ENCODE measurements at places on chromosomes 6 and 20.
A peak's percentile ranks its signal among the peaks of the same experiment; 100 is the strongest.

- no peak for ATAC-seq
These were observed 2.5 kb downstream of the IYD start for GRCh38 chr6:150371356-150371755.

GRCh38 chr6:96907498-96907897, 9.8 kb upstream of the NDUFAF4 start:
- ATAC-seq, result peak; percentile 97

GRCh38 chr20:21235484-21236445, 67.4 kb upstream of the XRN2 start:
- ATAC-seq, result peak; percentile 48

DNA sequence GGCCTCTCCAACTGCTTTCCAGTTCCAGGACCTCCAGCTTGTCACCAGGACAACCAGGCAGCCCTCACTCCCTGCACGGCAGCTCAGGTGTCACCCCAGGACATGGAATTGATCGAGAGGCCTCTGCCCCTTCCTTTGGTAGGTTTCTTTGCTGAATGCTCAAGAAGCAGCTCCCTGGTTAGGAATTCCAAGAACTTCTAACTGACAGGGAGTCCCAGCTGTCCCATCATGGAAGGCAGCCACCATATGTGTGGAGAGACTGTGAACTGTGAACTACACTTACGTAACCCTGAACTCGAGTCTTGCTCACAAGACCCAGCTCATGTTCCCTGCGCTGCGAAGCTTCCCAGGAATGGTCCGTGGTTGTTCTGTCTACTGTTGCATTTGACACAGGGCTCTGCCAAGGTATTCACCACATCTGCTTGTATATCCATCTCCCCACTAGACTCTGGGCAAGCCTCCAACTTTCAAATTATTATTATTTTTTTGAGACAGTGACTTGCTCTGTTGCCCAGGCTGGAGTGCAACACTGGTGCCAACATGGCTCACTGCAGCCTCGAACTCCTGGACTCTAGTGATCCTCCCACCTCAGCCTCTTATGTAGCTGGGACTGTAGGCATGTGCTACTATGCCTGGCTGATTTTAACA, 35.7 kb downstream of the MGME1 start:
- ATAC-seq, result no peak

DNA sequence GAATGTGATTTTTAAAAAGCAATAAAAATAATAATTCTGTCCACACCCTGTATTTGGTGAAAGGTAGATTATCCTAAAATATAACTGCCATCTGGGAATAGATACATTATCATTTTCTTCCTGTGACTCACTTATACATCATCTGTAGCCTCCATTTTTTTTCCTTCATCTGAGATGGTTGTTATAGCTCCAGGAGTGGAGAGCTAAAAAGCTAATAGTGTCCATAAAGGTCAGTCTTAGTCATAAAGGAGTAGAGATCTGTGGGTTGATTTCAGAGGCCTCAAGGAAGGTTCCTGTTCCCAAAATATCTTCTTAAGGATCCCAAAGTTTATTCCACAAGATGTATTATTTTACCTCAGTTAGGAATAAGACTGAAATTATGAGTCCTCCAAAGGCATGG, 41.1 kb downstream of the FBXO5 start:
- ATAC-seq, result no peak

DNA sequence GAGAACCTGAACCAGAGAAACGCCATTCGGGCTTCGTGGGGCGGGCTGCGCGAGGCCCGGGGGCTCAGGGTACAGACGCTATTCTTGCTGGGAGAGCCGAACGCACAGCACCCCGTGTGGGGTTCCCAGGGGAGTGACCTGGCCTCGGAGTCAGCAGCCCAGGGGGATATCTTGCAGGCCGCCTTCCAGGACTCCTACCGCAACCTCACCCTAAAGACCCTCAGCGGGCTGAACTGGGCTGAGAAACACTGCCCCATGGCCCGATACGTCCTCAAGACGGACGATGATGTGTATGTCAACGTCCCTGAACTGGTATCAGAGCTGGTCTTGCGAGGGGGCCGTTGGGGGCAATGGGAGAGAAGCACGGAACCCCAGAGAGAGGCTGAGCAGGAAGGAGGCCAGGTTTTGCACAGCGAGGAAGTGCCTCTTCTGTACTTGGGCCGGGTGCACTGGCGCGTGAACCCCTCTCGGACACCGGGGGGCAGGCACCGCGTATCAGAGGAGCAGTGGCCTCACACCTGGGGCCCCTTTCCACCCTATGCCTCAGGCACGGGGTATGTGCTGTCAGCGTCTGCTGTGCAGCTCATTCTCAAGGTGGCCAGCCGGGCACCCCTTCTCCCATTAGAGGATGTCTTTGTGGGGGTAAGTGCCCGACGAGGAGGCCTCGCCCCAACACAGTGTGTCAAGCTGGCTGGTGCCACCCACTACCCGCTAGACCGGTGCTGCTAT, 904 bp downstream of the B3GALT4 start:
- ATAC-seq, result peak; percentile 17

- no peak for ATAC-seq
These were observed 34.5 kb upstream of the DUSP22 start for GRCh38 chr6:257774-258173.

DNA sequence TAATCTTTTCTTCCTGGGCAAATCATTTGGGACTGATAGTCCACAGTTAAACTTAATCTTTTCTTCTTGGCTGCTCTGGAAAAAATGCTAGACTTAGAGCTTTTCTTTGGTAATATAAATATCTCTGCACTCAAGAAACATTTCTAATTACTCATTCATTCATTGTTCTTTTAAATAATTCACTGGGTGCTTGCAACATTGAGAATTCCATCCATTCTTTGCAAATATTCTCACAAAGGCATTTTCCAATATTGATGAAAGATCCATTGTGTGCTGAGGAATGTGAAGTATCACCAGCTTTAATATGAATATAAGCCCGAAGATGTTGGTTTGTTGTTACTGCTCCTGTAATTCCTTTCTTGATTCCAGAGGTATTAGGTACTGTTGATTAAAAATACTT, 38.4 kb downstream of the AKAP7 start:
- ATAC-seq, result no peak

DNA sequence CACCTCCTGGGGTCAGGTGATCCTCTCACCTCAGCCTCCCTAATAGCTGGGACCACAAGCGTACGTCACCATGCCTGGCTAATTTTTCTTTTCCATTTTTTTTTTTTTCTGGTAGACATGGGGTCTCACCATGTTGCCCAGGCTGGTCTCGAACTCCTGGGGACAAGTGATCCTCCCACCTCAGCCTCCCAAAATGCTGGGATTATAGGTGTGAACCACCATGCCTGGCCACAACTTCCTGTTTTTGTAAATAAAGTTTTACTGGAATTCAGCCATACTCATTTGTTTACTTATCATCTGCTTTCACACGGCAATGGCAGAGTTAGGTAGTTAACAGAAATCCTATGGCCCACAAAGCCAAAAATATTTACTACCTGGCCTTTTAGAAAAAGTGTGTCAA, 7.8 kb upstream of the RUNX2 start:
- no peak for ATAC-seq

DNA sequence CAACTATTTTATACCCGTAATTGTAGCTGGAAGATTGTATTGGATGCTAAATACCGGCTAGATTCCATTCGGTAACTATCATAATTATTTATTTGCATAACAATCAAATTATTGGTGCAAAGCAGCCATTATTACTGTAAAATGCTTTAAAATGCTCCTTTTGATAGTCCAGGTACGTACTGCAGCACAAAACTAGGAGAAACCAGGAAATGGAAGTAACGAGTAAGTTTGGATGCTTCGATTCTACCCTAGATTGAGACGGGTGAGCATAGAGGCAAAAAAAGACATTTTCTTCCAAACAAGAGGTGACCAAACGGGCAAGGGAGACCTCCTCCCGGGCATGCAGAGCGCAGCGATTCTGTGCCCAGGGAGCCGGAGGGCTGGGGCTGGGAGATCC, 469 bp upstream of the XRN2 start:
- peak; percentile 31 for ATAC-seq

DNA sequence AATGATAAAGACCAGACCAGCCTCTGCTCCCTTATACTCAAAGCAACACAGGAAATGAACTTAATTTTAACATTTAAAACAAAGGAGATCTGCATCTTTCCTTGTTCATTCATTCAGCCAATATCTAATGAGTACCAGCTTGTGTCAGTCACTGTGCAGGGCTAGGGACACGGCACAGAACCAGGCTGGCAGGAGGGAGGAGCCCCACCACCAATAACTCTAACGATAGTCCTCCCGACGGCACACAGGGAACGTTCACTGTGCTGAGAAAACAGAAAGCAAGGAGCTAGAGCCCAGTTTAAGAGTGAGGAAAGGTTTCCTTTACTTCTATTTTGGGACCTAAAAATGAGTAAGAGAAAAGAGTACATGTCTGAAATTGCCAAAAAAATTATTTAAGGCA, 9.9 kb downstream of the ETV7 start:
- ATAC-seq, result no peak

DNA sequence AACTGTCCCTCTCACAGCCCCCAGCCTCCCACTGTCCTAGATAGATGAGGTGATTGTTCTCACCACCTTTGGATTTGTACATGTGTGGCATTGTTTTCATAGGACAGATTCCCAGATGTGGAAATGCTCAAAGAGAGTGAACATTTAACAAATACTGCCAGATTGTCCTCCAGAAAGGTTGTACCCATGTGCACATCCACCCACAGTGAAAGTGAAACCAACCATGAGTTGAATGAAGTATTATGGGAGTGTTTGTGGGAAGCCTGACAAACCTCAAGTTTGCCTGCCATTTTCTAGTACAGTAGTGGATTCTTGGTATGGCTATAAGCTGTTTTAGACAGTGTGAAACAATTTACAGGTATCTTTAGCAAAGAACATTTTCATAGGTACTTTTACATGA, 42.7 kb downstream of the ANKRD6 start:
- peak; percentile 63 for ATAC-seq

DNA sequence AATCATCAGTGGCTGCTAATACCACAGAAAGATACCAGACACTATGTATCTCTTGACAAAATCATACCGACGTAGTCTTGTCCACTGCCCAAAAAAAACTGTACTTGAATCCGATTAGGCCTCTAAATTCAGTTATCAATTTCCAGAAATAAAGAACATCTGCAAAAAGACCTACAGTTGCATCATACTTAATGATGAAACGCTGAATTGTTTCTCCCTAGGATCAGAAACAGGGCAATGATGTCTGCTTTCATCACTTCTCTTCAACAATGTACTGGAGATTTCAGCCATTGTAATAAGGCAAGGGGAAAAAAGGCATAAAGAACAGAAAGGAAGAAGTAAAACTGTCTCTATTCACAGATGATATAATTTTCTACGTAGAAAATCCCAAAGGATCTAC, 152.0 kb downstream of the TASP1 start:
- no peak for ATAC-seq

DNA sequence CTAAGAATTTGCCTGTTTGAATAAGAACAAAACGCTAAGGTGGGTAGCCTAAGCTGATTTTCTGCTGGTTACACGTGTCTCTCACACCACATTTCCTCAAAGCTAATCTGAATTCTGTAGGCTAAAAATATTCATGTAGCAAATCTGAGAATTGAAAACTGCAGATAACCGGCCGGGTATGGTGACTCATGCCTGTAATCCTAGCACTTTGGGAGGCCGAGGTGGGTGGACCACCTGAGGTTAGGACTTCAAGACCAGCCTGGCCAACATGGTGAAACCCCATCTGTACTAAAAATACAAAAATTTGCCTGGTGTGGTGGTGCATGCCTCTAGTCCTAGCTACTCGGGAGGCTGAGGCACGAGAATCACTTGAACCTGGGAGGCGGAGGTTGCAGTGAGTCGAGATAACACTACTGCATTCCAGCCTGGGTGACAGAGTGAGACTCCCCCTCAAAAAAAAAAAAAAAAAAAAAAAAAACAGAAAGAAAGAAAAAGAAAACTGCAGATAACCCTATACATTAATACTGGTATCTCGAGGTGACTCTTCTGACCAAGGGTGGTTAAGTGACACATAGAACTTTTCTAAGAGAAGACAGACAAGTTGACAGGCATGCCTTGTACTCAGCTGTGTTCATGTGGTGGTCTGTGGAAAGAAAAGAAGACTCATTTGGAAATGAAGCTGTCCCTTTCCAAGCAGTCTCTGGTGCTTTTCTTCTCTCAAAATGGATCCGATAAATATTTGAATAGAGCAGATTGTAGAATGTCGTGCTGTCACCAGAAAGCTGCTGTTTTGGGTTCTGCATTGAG, 24.7 kb upstream of the ASXL1 start:
- peak; percentile 94 for ATAC-seq

DNA sequence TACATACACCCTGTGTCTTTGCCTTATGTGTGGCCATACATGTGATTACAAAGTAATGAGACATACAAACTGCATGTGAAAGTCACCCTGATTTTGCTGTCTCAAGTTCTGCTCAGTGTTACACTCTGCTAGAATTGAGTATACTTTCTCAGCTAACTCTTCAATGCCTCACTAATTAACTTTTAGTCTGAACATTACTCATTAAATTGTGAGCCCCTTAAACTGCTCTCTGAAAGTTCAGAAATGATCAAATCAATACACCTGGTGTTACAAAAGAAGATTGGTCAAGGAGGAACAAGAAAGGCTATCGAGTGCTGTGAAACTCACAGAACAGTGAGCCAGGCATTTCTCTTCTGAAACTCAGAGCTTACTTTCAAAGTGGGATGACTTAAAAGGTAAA, 71.3 kb downstream of the MKKS start:
- ATAC-seq, result no peak

- ATAC-seq, result peak; percentile 32
These were observed 57.5 kb downstream of the RIN2 start for GRCh38 chr20:19815553-19815991.

DNA sequence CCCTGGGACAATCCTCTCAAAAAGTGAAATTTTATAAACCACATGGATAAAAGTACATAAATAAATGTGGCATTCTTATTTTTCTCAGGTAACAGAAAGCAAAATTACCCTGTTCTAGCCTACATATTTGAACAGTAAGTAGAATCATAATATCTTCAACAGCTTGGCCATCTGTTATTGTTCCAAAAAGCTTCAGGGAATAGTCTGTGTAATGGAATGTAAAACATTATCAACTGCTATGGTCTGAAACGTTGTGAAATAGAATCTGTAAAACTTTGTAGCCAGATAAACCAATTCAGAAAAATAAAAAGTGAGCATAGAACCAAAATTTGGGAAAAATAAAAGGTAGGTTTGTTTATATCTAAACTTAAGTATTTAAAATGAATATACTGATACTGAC, 114.7 kb downstream of the THEMIS start:
- ATAC-seq, result no peak

- no peak for ATAC-seq
These were observed 49.7 kb upstream of the TSHZ2 start for GRCh38 chr20:52922436-52922835.

- no peak for ATAC-seq
These were observed 30.3 kb downstream of the KIF13A start for GRCh38 chr6:17957086-17957485.

DNA sequence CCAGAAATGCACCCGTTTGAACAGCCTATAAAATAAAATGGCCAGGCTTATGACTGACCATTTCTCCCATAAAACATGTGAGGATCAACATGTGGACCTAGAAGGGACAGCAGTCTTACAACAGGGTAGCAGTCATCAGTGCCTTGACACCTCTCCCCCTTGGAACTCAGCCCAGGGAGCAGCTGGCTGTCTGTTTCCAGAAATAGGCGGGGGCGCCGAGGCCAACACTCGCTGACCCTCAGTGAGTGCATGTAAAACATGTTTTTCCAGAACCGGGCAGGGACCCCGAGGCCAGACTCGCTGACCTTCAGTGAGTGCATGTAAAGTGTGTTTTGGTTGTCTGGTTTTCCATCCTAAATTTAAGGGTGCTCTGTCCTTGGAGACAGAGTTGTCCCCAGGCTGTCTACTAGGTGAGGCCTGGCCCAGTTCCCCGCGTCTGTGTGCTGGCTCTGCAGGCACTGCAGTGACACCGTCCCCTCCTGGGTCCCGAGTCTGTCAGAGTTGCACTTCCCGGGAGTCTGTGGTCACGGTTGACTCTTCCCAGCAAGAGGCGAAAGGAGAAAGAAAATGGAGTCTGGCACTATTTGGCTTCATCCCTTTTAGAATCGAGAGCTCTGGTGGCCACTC, 19.8 kb upstream of the ADRM1 start:
- no peak for ATAC-seq
